Esophagus mucosa (tissue), 1 donor: ENCODE measurements at places on chromosomes 11 and 22. TPM values are rescaled to one million over a fixed set of nuclear protein-coding genes. Genes with fewer than 3 reads are reported as not detected.

The FLRT1 gene
- total RNA-seq = not detected

The CYP2D6 gene
- 1.1 TPM for total RNA-seq

The OR8D2 gene
- not detected for total RNA-seq

The C11orf91 gene
- total RNA-seq = 1.1 TPM

The CXCR5 gene
- 0.20 TPM for total RNA-seq

The SAAL1 gene
- total RNA-seq = 10.4 TPM

The B4GALNT4 gene
- 0.32 TPM for total RNA-seq

The NCR3LG1 gene
- total RNA-seq = 1.4 TPM

The RIMBP3B gene
- not detected for total RNA-seq

The ZBTB16 gene
- total RNA-seq = 5.4 TPM

The KRTAP5-1 gene
- total RNA-seq = not detected

The LMNTD2 gene
- total RNA-seq = 3.0 TPM

The BUD13 gene
- 9.1 TPM for total RNA-seq

The MGAT3 gene
- total RNA-seq = 0.44 TPM

The MMP11 gene
- 1.7 TPM for total RNA-seq

The NFAM1 gene
- 0.88 TPM for total RNA-seq

The APOL3 gene
- 8.7 TPM for total RNA-seq

The RPL3 gene
- total RNA-seq = 1,774 TPM

The GLB1L3 gene
- total RNA-seq = not detected

The CHST1 gene
- total RNA-seq = 3.0 TPM

The LUZP2 gene
- total RNA-seq = 1.3 TPM

The POU2AF2 gene
- not detected for total RNA-seq

The SPDYC gene
- total RNA-seq = not detected

The MS4A15 gene
- not detected for total RNA-seq

The SEC14L2 gene
- 19.9 TPM for total RNA-seq

The ACR gene
- total RNA-seq = 0.40 TPM

The PARVA gene
- 28.9 TPM for total RNA-seq

The FAM181B gene
- total RNA-seq = 0.28 TPM

The XRRA1 gene
- total RNA-seq = 2.4 TPM

The JAML gene
- total RNA-seq = 2.7 TPM

The OR51B2 gene
- total RNA-seq = not detected

The PIK3IP1 gene
- 5.8 TPM for total RNA-seq

The POGLUT3 gene
- 15.1 TPM for total RNA-seq

The FAM83F gene
- 50.7 TPM for total RNA-seq

The PIWIL4 gene
- 0.80 TPM for total RNA-seq

The ELFN2 gene
- not detected for total RNA-seq

The SPON1 gene
- total RNA-seq = 3.1 TPM

The APOBEC3H gene
- total RNA-seq = not detected

The FAM180B gene
- not detected for total RNA-seq

The APOL4 gene
- 3.5 TPM for total RNA-seq

The ANO1 gene
- 7.9 TPM for total RNA-seq

The PPP6R3 gene
- total RNA-seq = 59.8 TPM

The TRIM5 gene
- 8.8 TPM for total RNA-seq

The VEGFB gene
- total RNA-seq = 45.2 TPM

The POU2F3 gene
- total RNA-seq = 3.2 TPM

The CELSR1 gene
- total RNA-seq = 36.0 TPM

The ASCL2 gene
- total RNA-seq = 2.0 TPM

The OR8D4 gene
- total RNA-seq = not detected

The KCNJ5 gene
- total RNA-seq = 0.08 TPM

The HMOX1 gene
- total RNA-seq = 27.8 TPM

The IL10RA gene
- total RNA-seq = 3.8 TPM

The GAB2 gene
- 10.8 TPM for total RNA-seq

The SEPTIN3 gene
- total RNA-seq = 0.24 TPM

The USP2 gene
- total RNA-seq = 2.8 TPM

The SCO2 gene
- total RNA-seq = 1.2 TPM

The SMCO4 gene
- 11.1 TPM for total RNA-seq

The BLID gene
- 0.56 TPM for total RNA-seq
